Osteoblast (primary cell): ENCODE measurements at places on chromosomes 1 and 21.

GRCh38 chr1:216892581-216893160 is 169.4 kb upstream of the ESRRG start:
- DNase-seq, result no peak

- peak; percentile 14 for DNase-seq
These were observed 179.8 kb downstream of the DYRK1A start for GRCh38 chr21:37546299-37546908.

- DNase-seq, result no peak
These were observed 15.2 kb downstream of the PHTF1 start for GRCh38 chr1:113744114-113744513.

- DNase-seq, result peak; percentile 94
These were observed 55.8 kb downstream of the YARS1 start for GRCh38 chr1:32761253-32761877.

DNA sequence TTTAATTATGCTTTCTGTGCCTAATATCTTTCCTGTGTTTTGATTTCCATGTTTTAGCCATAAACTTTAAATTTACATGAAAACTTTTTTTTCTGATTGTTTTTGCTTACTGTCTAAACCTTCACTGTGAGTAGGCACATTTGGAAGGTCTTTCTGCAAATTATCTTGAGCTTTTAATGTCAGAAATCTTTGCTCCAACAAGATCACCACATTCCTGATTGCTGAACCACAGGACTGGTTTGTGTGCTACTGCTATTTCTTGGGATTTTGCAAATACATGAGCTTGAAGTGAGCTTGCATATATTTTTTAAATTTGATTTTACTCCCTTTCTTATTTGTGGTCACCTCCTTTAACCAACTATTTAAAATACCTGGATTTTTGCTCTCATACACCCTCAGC is 61.3 kb downstream of the PTBP2 start:
- DNase-seq, result no peak

DNA sequence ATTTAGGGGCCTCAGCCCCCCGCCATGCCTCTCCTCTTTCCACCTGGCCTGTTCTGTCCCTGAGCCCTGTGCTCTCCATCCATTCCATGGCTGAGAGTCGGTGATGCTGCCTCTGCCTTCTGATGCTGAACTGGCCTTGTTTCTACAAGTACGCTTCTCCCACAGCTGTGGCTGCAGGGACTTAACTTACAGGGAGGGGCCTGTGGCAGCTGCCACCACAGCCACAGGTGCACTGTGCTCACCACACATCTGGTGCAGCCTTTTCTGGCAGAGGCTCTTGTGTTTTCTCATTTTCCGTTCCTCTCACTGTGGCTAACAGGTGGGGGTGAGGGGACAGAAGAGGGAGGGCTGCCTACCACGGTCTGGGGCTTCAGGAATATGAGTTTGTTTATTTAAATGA is 4.2 kb downstream of the FMO1 start:
- DNase-seq, result no peak

DNA sequence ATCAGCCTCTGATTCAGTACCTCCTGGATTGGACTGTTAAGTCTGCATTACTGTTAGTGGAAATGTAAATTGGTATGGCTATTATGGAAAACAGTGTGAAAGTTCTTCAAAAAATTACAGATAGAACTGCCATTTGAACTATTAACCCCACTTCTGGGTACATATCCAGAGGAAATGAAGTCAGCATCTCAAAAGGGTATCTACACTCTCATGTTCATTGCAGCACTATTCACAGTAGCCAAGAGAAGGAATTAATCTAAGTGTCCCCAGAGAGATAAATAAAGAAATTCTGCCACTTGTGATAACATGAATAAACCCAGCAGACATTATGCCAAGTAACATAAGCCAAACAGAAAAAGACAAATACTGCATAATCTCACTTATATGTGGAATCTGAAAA is 676.0 kb downstream of the PLA2G4A start:
- no peak for DNase-seq

DNA sequence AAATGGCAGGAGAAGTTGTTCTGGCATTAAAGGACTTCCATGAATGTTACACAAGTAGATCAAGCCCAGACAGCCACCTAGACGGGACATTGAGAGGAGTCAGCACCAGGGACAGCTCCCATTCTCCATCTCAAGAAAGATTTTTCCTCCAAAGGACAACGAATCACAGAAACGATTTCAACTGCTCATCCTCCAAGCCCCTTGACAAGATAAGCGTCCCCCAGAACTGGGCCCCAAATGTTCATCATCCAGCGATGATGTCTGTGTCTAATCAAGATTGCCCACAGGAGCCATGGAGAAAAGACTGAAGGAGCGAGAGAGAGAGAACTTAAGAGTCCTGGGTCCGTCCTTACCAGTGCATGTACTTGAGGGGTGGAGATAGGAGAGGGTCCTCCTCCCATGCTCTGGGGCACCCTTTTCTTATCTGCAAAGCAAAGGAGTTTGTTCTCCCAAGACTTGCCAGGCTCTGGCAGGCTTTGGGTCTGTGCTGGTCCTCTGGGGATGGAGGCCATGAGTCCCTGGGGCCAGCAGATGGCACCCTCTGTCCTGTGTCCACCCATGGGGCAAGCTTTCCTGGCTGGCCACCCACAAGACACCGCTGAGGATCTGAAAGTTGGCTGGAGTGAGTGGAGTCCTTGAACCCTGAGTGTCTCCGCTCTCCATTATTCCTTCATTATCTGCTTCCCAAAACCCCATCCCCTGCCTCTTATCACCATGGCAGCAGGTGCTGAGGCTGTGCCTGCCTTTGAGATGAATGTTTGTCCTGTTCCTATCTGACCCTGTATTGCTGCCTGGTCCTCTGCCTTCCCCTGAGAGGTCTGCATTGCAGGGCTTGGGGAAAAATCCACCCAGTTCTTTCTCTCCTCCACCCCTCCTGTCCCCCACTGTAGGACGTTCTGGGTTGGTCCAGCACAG is 164.6 kb downstream of the ACTL8 start:
- DNase-seq, result peak; percentile 75

DNA sequence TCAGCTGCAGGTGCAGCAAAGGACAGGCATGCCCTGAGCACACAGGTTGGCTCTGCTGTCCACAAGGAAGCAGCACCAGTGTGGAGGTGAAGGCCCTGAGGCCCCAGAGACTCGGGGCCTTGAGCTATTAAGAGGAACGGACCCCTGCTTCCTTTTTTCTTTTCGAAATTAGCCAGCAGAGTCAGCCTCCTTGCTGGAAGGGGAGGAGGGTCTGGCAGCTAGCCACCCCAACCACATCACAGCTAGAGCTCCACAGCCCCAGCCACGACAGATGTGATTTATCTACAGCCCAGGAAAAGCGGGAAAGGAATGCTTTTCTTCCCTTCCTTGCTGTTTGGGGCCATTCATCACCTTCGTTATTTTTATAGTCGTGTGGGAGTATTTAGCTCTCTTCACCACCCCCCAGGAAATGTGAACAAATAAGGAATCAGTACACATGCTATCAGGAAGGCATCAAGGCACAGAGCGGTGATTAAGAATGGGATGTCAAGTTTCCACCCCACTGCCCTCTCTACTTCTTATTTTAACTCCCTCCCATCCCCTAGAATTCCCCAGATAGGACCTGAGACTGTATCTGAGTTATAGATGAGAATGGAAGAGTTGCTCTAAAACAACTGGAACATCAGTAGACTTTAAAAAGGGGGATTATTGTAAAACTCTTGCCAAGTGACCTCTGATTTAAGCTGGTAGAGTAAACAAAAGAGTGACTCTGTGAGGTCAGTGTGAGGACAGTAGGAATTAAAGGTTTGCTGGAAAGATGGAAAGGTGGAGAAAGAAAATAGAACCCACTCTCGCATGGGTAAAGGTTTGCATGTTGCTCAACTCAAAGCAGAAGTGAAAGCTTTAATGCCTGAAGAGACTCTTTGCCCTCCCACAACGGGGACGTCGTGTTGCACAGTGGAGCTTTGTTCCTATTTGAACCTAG is 224.7 kb upstream of the GJB5 start:
- no peak for DNase-seq

GRCh38 chr21:14550135-14550534 is 4.0 kb upstream of the SAMSN1 start:
- no peak for DNase-seq

GRCh38 chr1:59139396-59139795 is 157.5 kb upstream of the FGGY start:
- no peak for DNase-seq

GRCh38 chr21:46091118-46091517 is 6.8 kb upstream of the COL6A2 start:
- no peak for DNase-seq

DNA sequence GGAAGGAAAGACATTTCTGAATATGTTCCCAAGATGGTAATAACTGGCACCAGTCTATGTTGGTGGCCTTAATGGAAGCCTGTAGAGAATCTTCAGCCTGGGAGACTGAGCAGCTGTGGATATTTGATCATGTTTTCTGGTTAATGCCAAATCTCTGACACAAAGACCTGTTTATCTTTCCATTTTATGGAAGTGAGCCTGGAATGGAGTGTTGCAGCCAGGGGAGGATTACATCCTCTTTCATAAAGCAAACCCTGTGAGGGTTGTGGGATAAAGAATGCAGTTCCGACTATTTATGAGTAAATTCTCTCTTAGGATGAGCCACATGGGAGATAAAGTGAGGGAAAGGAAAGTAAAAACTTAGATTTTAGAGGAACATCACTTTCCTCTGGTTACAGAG is 144.1 kb downstream of the PCP4 start:
- no peak for DNase-seq

- DNase-seq, result no peak
These were observed 9.8 kb downstream of the KCNA2 start for GRCh38 chr1:110596312-110596711.

DNA sequence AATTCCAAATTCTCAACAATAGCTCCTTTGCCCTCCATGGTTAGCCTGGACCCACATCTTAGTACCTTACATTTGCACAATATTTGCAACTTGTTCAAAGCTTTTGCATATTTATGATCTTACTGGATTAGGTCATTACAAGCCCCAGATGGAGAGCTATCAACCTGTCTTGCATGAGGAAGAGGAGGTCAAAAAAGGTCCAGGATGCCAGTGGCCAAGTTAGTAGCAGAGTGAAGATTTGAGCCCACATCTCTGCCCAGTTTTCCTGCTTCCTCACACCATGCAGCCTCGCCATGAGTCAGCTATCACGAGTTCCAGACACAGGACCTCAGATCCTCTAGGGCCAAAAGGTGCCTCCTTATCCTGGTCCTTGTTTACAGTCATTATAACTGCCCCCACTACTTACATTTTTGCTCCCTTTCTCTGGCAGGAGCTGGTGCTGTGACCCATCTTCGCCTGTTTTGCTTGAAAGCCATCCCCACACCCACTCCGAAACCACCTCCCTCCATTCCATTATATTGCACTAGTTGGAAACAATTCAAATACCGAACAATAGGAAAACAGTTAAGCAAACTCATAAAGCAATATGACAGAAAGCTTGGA is 5.0 kb upstream of the AHCYL1 start:
- peak; percentile 90 for DNase-seq

- no peak for DNase-seq
These were observed 172.2 kb downstream of the SDCCAG8 start for GRCh38 chr1:243428084-243428483.

- no peak for DNase-seq
These were observed 91.7 kb downstream of the TPR start for GRCh38 chr1:186283374-186283773.

DNA sequence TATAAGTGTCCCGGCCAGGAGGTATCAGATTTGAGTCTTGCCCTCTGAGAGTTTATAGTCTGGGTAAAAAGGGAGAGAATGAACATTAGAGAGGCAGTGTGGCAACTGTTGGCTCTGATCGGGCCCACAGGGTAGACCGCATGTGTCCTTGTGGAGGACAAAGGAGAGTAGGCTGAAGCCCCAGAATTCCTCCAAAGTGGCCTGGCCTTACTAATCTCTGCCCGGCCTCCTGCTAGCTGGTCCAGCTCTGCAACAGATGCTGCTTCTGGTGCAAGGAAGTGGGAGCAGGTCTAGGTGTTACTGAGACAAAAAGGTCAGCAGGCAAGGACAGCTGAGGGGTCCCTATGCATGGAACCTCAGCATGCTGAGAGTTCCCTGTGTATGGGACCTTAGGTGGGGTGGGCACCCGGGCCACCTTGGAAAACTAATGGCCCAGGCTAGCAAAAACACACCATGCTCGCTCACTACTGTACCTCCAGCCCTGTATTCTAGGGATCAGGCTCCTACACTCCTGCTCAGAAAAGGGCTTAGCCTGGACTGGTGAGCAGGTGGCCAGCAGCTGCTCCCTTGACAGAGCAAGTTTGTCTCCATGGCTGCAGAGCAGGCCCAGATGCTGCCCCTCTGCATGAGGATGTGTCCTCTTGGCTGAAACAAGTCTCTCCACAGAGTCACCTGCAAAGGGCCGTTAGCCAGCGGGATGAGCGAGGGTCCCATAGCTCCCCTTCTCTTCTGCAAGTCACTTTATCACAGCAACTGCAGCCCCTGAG is 30.3 kb upstream of the RGS16 start:
- DNase-seq, result no peak

- no peak for DNase-seq
These were observed 18.8 kb downstream of the MAP7D1 start for GRCh38 chr1:36174713-36175112.

DNA sequence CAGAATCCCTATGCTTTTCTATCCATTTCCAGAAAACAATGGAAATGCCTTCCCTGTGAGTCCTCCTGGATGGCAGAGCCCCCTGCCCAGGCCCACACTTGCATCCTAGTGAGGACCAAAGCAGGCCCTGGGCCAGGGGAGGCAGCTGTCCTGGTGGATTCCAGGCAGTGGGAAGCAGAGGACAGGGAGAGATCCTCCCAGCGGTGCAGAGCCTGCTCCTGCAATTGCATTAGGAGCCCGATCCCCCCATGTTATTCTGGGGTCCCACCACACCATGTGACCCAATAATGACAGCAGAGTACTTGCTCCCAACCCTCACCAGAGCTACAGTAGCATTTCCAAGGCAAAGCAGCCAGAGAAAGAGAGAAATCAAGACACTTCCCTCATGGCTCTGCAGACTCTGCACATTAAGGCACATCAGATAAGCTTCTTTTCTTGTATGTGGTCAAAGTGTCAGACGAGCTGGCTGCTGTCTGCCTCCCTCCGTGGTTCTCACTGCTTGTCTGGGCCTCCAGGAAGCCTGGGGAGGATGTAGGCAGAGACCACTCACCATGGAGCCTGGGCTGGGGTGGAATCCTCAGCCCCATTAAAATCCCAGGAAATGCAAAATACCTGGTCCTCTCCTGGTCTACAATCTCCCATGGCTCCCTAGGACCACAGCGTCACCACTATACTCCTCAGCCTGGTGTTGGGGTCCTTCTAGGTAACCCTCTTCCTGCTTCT is 54.9 kb upstream of the RUNX3 start:
- no peak for DNase-seq

DNA sequence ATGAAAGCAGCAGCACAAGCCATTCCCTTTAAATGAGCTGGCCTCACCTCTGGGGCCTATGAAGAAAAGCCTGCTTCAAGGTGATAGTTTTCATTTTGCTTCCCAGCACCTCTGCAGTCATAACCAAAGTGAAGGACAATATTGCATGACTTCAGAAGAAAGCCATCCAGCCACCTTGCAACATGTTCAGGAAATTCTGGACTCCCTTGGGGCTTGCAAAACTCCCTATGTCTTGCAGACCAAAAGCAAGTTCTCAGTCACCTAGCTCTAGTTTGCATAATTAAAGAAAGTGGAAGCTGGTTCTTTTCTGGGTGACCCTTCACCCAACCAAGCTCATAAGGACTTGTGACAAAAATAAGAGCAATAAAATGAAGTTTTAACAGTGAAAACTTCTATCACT is 87.6 kb downstream of the GFI1 start:
- no peak for DNase-seq
